ENCODE measurements at places on chromosomes 6 and 20. TPM values are rescaled to one million over a fixed set of nuclear protein-coding genes. Genes with fewer than 3 reads are reported as not detected.

HLA-DRB1 gene
- total RNA-seq, result not detected

NNAT gene
- total RNA-seq, result 0.54 TPM

GPLD1 gene
- 0.03 TPM for total RNA-seq

DNA sequence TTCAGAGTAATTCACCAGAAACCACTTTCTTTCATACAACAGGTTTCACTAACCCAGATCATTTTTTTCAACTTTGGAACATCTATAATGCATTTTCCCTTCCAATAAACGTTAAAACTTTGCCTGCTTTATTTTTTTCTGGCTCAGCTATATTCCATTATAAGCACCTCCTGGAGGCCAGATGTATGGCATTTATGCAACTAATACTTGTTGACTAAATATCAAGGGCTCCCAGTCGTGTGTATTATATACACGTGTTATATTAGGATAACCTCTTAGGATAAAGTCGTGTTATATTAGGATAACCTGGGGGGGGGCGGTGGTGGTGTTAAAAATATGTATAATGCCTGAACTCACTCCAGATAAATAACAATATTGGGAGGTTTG, 6.7 kb downstream of the OPN5 start:
- no peak for DNase-seq

DNA sequence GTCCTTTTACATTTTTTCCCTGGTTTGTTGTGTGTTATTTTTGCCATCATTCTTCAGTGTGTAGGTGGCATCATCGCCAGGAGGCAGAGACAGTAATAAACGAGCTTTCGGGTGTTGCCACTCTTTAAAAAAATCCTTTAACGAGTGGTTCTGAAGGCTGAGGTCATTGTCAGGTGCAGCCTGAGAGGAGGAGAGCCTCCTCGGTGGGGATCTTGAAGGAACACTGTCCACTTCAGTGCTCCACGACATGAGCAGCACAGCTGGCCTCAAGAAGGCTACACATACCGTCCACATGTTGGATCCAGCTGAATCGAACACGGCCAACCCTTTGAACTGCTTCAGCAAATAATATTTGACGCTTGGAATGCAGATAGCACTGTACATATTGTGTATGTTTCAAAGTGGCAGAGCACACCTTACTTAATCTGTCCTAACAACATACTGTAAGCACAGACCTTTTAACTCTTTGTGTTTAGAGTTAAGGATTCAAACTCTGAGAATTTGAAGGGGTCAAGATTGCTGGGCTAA, 48.0 kb upstream of the FOXQ1 start:
- no peak for DNase-seq

DNA sequence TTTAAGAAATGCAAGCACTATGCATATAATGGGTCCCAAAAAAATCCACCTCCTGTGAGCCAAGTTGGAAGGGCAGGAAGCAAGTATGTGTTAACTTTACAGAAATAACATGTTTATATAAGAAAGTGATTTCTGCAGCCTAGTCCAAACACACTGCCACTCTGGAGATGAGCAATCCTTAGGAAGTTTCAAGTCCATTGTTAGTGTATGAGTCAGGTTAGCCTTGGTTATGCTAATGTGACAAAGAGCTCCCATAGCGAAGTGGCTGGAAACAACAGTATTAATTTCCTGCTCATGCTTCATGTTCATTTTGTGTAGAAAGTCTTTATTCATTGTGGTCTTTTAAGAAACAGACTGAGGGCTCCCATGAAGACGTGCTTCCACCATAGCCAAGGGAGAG, 121.4 kb downstream of the TBXT start:
- DNase-seq, result no peak

- peak; percentile 90 for DNase-seq
Measured at GRCh38 chr6:11921017-11921438, 91.1 kb upstream of the HIVEP1 start.

DNA sequence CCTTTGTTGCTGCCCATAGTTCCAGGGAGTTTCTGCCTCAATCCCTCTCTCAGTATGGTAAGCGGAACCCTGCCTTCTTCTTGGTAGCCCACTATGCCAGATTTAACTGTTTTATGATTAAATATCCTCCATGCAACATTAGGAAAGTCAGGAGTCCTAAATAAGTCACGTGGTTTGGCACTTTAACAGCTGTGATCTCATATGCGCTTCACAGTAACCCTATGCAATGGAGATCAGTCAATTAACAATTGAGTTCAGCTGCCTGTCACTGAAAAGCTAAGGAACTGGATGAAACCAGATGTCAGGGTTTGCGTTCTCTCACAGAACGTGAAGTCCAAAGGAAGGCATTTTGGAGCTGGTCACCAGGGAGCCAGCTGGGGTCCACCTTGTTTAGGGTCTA, 81.6 kb downstream of the PSMB1 start:
- no peak for DNase-seq

RPN2 gene
- 213 TPM for total RNA-seq

- DNase-seq, result peak; percentile 45
Measured at GRCh38 chr20:39800548-39800947, 838.4 kb downstream of the DHX35 start.

PBX2 gene
- total RNA-seq, result 38.5 TPM

- no peak for DNase-seq
Measured at GRCh38 chr6:149264629-149265028, 52.9 kb upstream of the TAB2 start.

JPH2 gene
- total RNA-seq, result 7.8 TPM

GRM4 gene
- total RNA-seq, result 0.07 TPM

GINS1 gene
- 23.2 TPM for total RNA-seq

PRDM1 gene
- 19.6 TPM for total RNA-seq

DNA sequence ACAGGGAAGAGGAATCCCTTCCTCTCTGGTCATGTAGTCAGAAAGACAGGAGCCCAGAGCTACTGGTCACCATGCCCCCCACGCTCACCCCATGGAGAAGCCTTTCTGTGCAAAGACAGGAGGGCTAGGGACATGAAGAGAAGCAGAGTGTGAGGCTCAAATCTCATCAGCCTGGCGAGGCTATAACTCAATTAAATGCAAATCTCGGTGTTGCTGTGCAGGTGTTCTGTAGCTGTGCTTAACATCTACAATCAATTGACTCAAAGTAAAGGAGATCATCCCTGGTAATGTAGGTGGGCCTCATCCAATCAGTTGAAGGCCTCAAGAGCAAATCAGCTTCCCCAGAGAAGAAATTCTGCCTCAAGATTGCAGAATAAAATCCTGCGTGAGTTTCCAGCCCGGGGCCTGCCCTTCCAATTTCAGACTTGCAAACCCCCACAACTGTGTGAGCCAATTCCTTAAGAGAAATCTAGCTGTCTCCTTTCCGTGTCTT, 64.4 kb downstream of the CHMP4B start:
- DNase-seq, result no peak

PRPH2 gene
- total RNA-seq, result not detected

MAS1L gene
- total RNA-seq, result not detected

GRCh38 chr20:64113796-64114355, 6.5 kb upstream of the NPBWR2 start:
- DNase-seq, result no peak

HMGCLL1 gene
- total RNA-seq, result not detected

LRP11 gene
- 42.0 TPM for total RNA-seq

NECAB3 gene
- 6.3 TPM for total RNA-seq

DNA sequence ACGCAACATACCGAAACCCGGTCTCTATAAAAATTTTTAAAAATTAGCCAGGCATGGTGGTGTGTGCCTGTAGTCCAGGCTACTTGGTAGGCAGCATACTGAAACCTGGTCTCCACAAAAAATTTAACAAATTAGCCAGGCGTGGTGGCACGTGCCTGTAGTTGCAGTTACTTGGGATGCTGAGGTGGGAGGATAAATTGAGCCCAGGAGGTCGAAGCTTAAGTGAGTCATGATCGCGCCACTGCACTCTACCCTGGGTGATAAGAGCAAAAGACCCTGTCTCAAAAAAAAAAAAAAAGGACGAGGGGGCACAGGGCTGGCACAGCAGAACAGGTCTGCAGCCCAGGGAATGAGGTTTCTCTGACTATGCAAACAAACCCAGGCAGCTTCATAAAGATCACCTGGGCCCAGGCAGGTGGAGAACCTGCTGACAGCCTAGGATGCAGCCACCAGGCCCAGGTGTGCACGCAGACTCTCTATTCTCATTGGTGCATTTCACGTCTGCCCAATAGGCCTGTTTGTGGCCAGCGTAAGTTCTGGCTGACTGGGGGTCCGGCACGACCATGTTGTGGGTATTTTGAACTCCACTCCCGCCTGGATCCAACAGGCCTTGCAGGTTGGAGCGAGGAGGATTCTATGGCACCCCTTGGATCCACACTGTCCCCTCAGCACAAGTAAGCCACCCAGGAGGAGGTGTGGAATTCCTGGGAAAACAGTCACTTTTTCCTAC, 204.5 kb downstream of the PREX1 start:
- DNase-seq, result no peak

DNA sequence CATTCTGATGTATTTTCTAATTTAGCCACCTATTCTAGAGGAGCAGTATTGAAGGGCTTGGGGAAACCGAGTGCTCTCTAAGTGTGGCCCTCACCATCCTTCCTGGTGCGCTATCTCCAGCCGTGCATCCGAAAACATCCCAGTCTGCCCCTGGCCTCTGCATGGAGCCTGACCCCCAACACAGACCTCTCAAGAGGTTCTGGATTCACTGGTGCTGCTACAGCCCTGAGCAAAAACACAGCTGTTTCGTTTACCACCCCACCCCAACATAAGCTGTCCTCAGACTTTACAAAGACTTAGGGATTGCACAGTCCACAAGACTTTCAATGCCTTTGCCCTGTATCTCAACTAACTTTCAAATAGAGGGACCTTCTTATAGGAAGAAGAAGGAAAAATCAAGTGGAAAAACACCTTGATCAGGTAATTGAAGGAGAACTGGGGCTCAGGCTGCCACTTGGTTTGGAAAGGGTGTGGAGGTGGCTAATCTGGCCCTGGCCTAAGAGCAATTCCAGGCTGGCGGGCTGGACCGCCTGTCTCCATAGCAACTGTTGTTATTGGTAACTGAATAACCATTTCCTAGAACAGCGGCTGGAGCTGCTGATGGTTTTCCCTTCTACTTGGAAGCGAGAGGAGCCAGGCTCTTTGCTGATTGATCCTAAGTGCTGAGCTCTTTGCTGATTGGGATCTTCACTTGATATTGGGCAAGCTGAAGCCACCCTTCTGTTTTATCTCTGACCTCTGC, 90.2 kb upstream of the TOX2 start:
- DNase-seq, result no peak

HLA-DQB1 gene
- 1.7 TPM for total RNA-seq

- DNase-seq, result no peak
Measured at GRCh38 chr6:52360601-52361413, 1.1 kb upstream of the PAQR8 start.
